ENCODE measurements at places on chromosomes 7 and 10.

DNA sequence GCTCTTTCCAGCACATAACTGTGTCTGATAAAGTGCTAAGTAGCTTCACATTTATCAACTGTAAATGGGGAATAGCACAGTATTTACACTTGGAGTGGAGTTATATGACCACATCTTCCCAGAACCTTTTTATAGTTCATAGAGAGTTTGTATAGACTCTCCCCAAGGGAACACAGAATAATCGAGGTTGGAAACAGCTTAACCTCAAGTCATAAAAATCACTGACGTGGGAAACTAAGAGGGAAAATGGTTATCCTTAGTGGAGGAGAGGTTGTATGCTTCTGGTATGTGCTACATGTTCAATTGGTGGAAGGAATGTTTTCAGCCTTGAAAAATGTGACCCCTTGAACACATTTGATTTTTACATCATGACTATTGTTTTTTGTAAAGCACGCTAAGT, 167.9 kb upstream of the KIAA1217 start:
- no peak for DNase-seq

DNA sequence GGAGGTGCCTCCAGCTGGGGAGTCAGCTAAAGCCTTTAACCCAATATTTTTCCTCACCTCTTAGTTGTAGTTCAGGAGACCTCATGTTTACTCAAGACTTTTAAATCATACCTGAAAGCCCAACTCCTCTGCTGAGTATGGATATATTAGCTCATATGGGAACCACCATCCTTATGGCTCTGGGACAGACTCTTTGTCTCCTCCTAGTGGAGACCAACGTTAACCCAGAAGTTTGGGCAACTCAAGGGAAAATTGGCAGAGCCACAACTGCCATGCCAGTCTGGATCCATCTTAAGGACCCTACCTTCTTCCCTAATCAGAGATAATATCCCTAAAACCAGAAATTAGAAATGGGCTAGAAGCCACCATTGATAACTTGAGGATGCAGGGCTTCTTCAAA, 80.8 kb downstream of the TMEM106B start:
- DNase-seq = no peak

DNA sequence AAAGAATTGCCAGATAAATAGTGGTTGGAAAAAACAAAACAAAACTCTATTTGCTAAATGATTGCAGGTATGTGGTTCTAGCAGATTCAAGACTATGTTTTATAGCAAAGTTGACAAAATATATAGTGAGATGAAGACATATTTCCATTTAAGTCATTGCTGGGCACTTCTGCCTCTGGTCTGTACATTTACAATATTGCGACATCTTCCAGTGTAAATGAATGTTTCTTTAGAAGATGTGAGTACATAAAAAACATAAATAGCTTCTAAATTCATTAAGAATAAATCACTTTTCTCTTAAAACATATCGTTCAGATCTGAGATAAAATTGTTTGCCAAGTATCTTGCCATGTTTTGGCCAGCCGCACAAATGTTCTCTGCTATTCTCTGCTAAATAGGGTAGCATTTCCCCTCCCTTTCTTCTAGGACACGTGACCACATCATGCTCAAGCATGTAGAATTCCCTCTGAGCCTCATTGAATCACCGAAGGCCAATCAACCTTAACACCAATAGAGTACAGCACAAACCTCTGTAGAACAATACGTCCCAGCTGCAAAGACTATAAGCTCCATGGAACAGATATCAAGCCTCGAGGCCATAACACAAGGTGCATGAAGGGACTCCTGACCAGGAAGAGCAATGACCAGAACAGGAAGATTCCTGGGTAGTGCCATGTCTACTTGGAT, 1173.3 kb downstream of the GATA3 start:
- DNase-seq = no peak

DNA sequence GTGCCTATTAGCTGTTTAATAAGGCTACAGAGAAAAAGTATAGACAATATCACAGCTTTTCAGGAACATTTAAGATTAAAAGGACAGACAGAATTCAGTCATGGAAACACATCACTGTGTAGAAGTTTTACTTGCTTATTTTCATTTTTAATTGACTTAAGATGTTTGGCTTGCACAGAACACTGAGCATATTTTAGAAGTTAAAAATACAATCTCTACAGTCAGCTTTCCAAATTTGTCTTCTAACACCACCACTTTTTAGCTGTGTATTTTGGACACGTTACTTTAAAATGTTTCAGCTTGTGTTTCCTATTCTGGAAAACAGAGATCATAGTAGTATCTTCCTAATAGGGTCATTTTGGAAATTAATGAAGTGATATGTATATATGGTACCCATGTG, 11.8 kb downstream of the CFAP69 start:
- DNase-seq = no peak

GRCh38 chr10:1434912-1435692, 302.2 kb downstream of the ADARB2 start:
- no peak for DNase-seq

- DNase-seq = no peak
Measured at GRCh38 chr7:77540402-77540822, 3.3 kb downstream of the PTPN12 start.

DNA sequence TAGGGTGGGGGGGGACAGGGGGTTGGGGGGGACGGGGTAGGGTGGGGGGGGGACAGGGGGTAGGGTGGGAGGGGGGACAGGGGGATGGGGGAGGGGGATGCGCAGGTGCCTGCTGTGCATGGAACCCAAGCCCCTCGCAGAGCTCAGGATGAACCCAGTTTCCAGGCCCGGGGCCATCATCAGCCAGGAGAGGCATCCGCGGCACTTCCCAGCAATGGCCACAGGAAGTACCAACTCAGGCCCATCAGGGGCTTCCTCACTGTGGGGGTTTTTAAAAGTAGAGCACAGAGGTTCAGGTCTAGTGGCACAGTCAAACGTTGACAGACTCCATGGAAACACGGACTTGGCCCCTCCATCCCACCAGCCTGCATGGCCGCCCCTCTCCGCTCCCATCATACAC, 172.7 kb downstream of the DIP2C start:
- no peak for DNase-seq

DNA sequence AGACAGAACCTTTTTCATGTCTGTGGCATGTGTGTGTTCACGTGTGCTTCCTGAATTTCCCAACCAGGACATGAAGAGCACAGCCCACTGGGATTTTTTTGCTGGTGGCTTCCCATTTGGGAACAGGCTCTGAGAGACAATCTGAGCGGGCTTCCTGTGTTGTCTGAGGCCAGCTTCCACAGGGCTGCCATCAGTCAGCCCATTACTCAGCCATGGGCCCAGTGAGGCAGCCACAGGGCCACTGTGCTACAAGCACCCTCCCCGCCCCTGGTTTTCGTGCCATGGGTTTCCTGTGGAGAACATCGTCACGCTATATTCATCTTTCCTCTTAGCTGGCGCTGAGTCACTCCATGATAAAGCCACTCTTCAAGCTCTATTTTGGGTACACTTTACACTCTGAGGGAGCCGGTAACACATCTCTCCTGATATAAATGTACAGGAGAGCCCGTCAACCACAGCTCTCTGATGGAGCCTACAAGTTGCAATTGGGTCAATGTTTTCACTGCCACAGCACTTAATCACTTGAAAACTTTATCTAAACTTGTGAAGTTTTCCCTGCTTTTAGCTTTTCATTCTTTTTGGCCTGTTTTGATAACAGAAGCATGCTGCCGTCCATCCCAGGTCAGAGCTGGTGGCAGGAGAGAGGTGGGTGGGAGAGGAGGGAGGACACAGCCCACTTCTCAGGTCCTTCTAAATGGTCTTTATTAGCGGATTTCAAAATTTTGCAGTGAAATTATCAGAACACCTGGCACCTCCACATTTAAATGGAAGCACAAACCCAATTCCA, 96.9 kb downstream of the HIPK2 start:
- DNase-seq = peak; percentile 29

Data from nucleus accumbens (tissue), 56 donors.